Left renal pelvis (tissue), 4 donors: ENCODE measurements at places on chromosomes 5 and 9. TPM values are rescaled to one million over a fixed set of nuclear protein-coding genes. Genes with fewer than 3 reads are reported as not detected.

GRCh38 chr5:173829826-173830225 lies 58.3 kb upstream of the CPEB4 start:
- DNase-seq = no peak

TSC1 gene
- polyA plus RNA-seq = 48.3 TPM

- no peak for DNase-seq
Observed at GRCh38 chr5:50724262-50724661, 57.8 kb downstream of the PARP8 start.

GRCh38 chr5:58891086-58891970 lies 308.5 kb downstream of the RAB3C start:
- no peak for DNase-seq

GRCh38 chr5:119393746-119394145 lies 37.9 kb downstream of the TNFAIP8 start:
- DNase-seq = no peak

DNA sequence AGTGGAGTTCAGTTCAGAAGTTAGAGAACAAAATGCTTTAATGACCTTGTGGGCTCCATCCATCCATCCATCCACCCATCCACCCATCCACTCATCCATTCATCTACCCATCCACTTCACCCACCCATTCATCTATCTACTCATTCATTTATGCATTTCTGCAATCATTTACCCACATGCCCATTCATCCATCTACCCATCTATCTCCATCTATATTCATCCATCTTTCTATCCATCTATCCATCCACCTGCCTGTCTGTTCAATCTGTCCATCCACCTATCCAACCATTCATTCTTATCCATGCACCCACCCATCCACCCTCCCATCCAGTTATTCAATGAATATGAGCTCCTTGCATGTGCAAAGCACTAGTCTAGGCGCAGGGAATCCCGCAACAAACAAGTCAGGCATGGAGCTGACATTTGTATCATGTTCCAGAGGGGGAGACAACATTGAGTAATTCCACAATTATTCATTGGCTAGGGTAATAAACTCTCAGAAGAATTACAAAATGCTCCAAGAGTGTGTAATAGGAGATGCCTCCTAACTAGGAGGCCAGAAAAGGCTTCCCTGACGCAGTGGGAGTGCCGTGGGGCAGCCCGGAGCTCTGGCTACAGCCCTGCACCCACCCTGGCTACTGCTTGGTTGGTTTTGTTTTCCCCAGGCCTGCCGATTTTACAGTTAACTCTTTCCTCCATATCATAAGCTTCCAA lies 211.2 kb downstream of the NXNL2 start:
- no peak for DNase-seq

DNA sequence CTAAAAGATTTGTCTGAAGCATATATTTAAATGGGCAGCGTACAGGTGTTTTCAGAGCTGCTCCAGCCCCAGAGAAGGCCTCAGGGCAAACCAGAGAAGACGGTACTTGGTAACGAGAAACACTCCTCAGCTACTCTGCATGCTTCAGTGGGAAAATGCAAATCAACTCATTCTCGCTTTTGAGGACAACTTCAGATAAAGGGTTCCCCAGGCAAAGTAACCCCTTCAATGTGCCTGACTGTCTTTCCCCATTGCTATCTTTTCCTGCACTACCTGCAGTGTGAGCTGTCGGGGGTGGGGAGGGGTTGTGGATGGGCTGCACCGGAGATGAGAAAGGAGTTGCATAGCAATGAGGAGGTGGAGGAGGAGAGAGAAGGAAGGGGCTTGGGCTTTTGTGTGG lies 339.7 kb upstream of the CLINT1 start:
- DNase-seq = no peak

DNA sequence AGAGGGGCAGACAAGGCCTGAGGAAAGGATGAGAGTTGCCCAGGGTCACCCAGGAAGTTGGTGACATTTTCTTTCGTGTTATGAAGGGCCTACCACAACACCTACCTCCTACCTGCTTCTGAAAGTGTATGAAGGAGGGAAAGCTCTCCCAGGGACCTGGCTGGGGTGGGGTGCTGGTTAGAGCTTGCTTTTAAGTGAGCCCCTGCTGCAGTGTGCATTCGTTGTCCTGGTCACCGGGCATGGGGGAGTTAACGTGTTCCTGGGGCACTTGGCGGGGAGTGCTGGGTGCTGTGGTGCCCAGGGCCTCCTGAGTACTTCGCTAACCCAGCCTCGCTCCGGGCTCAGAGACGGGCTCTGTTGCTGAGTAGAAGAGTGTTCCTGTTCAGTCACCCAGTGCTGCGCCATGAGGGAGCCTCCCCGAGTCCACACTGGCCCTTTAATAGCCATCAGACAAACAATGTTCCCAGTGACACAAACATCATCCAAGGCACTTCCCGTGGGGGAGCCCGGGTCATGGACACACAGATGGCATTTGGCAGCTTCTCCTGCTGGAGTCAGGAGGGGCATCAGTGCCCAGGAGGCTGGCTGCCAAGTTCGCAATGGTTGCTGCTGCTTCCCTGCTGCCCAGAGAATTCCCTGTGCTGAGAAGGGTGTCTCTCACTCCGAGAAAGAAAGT lies 85.7 kb downstream of the AMBP start:
- no peak for DNase-seq

DNA sequence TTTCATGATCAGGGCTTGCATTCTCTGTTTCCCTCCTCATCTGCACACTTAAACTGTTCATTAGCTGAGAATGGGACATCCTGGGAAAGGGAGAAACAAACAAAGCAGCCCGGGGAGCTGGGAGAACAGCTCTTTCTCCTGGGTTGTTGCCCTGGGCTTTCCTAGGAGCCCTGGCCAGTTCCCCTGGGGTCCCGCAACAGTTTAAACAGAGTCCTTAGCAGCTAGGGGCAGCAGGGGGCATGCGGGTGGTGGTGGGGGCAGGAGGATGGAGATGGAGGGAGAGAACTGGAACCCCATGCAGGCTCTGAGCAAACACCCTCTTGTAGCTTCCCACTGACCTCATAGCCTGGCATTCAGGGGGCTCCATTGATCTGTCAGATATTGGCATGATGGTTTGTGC lies 209.1 kb upstream of the TBCA start:
- DNase-seq = no peak

- DNase-seq = no peak
Observed at GRCh38 chr5:179954434-179954833, 46.7 kb upstream of the TBC1D9B start.

IL9 gene
- polyA plus RNA-seq = not detected
